Anterior cingulate cortex (tissue), 58 donors: ENCODE measurements at places on chromosomes 1 and 21.
A peak's percentile ranks its signal among the peaks of the same experiment; 100 is the strongest.

DNA sequence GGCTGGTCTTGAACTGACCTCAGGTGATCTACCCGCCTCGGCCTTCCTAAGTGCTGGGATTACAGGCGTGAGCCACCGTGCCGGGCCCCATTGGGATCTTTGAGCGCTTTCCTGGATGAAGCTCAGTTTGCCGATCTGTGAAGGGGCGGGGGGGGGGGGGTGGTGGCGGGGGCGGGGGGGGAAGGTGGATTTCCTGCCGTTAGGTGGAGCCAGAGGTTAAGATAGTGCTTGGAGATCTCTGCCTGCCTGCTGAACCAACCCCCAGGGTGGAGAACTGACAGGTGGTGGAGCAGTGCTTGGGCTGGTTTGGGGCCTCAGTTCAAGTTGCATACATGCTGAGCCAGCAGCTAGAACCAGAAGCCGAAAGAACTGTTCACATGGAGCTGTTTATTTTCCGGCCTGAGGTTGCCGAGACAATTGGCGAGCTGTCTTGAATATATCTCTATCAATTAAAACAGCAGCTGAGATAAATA lies 1.7 kb downstream of the TMCC2 start:
- peak; percentile 60 for DNase-seq

- DNase-seq, result no peak
Measured at GRCh38 chr1:68495968-68496679, 758 bp downstream of the DEPDC1 start.

GRCh38 chr1:47978486-47978885 lies 18.7 kb downstream of the TRABD2B start:
- DNase-seq, result no peak

- no peak for DNase-seq
Measured at GRCh38 chr21:38787461-38788274, 18.1 kb upstream of the ETS2 start.

GRCh38 chr1:197638316-197638715 lies 137.0 kb downstream of the DENND1B start:
- DNase-seq, result no peak

- DNase-seq, result no peak
Measured at GRCh38 chr1:214957330-214958137, 125.0 kb upstream of the KCNK2 start.

- no peak for DNase-seq
Measured at GRCh38 chr1:164369698-164370365, 189.2 kb upstream of the PBX1 start.

DNA sequence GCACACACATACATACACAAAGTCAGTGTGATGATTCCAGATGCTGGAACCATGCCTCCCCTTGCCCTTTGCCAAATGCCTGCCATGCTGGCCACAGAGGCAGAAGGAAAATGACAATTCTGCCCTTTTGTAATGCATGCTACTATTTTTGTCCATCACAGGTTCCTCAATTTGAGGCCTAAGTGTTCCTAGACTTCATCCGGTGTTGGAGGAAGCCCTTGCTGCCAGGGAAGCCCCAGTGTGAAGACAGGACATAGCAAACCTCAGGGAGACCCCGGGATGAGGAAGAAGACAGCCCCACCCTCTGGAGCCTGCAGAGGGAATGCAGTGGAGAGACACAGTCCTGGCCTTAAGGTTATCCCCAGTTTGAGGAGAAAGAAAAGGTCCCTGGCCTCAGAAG lies 14.4 kb downstream of the PRR9 start:
- DNase-seq, result no peak

- DNase-seq, result no peak
Measured at GRCh38 chr1:7313081-7313546, 458.0 kb upstream of the VAMP3 start.
